ENCODE measurements at places on chromosomes 3 and 15.

GRCh38 chr3:40191850-40192448 is 117.6 kb upstream of the EIF1B start:
- no peak for DNase-seq

GRCh38 chr3:164577667-164578210 is 500.6 kb downstream of the SI start:
- DNase-seq = no peak

- DNase-seq = no peak
Measured at GRCh38 chr15:58715266-58715917, 34.1 kb downstream of the ADAM10 start.

DNA sequence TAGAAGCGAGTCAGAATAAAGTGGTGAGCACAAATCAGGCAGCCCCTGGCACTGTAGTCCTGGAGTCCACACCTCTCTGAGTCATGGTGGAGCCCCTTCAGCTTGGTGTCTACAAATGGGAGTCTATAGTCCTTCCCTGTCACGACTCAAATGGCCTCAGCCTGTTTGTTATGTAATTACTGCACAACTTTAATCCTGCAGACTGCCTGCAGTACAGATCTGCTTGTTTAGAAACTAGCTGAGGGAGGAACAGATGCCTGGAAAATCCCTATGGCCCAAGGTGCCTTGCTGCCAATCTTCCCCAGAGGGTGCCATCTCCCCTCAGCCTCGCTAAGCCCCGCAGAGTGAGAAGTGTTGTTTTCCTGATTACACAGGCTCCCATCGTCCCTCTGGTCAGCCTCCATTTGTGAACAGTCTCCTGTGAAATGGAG is 3.9 kb upstream of the CXCR6 start:
- DNase-seq = no peak

GRCh38 chr3:100022506-100022905 is 91.8 kb downstream of the FILIP1L start:
- no peak for DNase-seq

DNA sequence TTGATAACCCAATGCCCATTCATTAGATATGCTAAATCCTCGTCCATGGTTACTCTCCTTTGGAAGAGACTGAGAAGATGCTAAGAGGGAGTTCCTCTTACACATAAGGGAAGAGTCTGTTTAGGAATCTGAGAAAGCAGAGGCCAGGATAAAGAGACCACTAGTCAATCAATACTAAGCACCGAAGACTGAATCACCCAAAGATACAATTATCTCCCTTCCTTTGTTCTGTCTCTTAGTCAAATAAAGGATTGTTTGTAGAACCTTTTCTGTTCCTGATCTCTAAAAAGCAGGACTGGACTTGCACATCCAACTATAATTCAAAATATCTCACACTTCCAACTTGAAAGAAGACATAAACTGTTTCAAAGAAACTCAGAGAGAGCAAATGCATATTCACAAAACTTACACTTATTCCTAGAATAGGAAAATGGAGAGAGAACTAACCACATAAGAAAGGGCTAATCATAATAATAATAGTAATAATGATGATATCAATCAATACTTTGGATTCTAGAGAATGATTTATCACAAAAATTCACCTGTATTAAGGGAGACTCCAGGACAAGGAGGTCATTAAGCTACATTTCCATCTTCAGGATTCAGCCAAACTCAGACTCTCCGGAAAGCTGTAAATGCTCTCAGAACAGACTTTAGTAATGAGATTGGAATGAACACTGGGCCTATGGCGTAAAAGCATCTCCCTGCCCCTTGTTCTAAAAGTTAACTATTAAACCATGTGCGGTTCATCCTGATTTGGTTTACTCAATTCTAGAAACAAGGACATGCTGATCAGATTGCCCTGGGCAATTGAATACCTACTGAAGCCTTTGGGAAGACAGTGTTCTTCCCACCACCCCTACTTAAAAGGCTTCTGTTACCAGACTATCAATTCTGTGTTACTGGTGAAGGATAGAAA is 401.5 kb downstream of the ZBTB20 start:
- no peak for DNase-seq

GRCh38 chr3:4756855-4757574 is 222.2 kb upstream of the BHLHE40 start:
- DNase-seq = no peak

- no peak for DNase-seq
Measured at GRCh38 chr3:183526838-183527427, 28.6 kb downstream of the KLHL6 start.

- no peak for DNase-seq
Measured at GRCh38 chr3:68953816-68954444, 21.6 kb upstream of the TAFA4 start.

- no peak for DNase-seq
Measured at GRCh38 chr3:89699771-89700170, 592.4 kb downstream of the EPHA3 start.

- no peak for DNase-seq
Measured at GRCh38 chr3:138356730-138357405, 8.5 kb downstream of the MRAS start.

DNA sequence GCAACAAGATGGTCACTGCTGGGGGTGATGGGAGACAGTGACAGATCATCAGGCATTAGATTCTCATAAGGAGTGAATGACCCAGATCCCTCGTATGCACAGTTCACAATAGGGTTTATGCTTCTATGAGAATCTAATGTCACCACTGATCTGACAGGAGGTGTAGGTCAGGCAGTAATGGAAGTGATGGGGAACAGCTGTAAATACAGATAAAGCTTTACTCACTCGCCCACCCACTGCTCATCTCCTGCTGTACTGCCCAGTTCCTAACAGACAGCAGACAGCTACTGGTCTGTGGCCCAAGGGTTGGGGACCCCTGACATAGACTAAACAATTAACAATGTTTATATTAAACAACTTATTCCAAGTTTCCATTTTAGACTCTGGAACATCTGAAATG is 25.4 kb downstream of the IFT80 start:
- no peak for DNase-seq

DNA sequence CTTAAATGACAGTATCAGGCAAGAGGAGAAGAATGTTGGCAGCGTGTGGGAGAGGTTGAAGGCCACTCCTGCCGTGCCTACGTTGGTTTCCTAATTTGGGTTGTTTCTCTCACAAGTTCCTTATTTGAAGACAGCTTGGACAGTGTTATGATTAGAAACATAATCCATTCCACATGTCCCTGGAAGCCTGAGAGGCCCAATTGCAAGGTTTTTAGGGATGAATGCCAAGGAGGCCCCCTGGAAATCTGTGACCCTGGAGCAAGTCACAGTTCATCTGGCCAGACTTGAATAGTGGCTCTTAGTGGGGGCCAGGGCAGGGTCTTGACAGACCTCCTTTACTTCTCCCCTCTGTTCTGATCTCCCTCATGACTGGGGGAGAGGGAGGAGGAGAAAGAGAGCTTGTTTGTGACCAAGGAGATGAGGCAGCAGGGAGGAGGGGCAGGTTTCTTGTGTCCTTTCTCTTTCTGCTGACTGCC is 584.4 kb upstream of the TBL1XR1 start:
- DNase-seq = no peak

- no peak for DNase-seq
Measured at GRCh38 chr15:51303462-51303980, 34.9 kb downstream of the CYP19A1 start.

DNA sequence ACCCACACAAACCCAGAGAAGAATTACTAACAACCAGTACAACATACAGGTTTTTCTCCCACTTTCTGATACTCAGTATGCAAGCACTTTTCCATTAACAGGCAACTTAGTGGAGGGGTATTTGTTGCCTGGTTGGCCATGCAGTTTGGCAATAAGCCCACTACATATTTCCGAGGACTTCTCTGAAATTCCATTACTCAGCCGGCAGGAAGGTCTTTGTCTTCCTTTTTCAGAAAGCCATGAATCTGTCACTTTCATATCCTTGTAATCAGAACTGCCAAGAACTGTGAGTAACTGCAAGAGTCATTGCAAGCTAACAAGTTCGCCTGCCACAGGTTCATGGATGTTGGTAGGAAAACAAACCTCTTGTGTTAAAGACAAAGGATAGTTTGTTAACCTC is 422.3 kb upstream of the ROBO1 start:
- DNase-seq = no peak

- DNase-seq = no peak
Measured at GRCh38 chr15:34284937-34285336, 52.6 kb downstream of the SLC12A6 start.

DNA sequence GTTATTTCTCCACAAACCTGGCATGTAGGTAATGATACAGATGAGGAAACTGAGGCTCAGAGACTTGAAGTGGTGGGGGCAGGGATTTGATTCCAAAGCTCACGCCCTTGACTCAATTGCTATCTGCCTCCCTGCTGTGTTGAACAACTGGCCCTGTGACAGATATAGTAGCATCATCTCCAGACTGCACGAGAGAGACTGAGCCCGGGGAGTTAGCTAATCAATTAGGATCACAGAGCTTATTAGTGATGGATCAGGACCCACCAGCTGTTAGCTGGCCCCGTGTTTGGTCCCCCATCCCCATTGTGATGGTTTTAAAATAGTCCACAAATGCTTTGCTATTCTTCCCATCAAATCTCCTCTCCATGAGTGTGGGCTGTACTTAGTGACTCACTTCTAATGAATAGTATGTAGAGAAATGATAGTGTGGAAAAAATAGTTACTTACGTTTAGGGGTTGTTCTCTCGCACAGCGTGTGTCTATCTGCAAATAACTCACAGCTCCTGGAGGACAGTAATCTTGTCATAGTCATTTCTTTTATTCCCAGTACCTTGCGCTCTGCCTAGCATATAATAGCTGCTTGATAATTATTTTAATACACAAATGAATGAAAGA is 74.4 kb upstream of the KLF13 start:
- DNase-seq = no peak

DNA sequence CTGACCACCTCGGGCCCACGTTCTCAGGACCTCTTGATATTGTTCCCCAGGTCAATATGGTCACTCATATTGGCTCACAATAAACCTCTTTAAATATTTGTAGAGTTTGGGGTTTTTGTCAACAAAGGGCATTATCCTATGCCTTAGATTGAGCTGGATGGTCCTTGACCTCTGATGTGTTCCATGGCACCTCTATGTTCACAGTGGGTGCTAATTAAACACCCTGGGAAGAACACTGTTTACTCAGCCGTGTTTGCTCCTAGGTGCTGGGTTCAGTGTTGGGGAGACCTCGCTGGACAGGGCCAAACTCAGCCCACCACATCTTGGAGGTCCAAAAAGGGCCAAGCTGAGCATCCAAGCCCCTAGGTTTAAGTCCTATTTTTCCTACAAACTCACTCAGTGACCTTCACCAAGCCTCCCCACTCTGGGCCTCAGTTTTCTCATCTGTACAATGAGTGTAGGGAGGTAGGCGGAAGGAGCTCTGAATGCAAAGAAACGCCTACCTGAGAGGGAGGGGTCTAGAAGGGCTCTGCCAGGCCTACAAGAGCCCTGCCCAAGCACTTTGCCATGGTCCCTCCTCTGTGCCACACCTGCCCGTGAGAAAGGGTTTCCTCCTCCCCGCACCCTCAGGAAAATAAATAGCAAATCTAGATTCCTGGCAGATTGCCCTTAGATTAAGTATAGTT is 7.2 kb downstream of the FAM174B start:
- DNase-seq = no peak

DNA sequence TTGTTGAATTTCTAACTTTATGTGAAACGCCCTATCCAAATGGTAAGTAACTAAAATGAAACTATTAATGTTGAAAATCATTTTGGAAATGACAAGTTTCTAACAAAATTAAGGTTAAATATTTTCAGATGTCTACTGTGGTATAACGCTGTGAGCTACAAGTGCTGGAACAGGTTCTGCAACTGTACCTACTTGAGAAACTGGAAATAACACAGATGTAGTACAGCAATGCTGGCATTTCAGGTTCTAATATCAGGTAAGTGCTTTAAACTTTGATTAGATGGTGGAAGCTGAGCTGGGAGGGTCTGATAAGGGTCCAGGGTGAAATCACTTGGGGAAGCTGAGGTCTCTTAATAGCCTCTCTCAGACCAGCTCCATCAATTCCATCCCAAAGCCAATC is 315.1 kb downstream of the STXBP5L start:
- DNase-seq = no peak

GRCh38 chr3:115401298-115401697 is 222.0 kb upstream of the GAP43 start:
- DNase-seq = no peak

- DNase-seq = no peak
Measured at GRCh38 chr3:182787302-182788036, 5.8 kb upstream of the ATP11B start.

- DNase-seq = no peak
Measured at GRCh38 chr15:51266656-51267050, 71.7 kb downstream of the CYP19A1 start.

DNA sequence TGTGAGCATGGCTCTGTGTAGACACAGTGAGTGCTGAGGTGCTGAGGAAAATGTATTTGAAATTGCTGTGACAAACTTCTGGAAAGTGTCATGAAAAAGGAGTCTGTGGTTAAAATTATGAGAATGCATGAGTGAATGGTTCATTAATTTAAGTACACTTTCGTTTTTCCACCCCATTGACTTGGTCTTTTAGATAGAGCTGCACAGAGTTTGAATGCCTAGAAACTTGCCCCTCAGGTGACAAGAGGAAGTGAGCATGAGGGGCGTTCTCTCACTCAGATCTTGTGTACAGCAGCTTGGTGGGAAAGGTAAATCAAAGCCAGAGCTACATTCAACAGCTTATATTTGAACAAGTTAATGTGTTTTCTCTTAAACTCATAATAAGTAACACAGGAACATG is 296.8 kb downstream of the WDR72 start:
- DNase-seq = no peak

DNA sequence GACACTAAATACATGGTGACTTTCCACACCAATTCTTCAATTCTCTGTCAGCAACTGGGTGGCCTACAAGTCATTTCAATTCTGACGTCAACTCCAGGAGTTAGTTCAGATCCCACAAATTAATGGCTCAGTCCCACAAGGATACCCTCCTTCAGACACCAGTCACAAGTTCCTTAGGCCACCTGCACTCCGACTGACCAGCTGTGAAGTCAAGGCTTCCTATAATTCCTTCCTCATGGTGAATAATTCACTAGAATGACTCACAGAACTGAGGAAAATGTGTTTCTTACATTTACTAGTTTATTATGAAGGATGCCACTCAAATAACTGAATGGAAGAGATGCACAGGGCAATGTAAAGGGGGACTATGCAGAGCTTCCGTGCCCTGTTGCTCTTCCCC is 6.3 kb upstream of the PIAS1 start:
- DNase-seq = no peak

GRCh38 chr3:99504258-99504657 is 134.1 kb upstream of the COL8A1 start:
- DNase-seq = no peak

- DNase-seq = no peak
Measured at GRCh38 chr3:69462022-69462825, 76.3 kb upstream of the FRMD4B start.

All from stimulated activated CD8-positive, alpha-beta memory T cell treated with anti-CD3 and anti-CD28 coated beads, Interleukin-7, amount 100 ng/mL, for 1 hour (primary cell).